Colonic mucosa (tissue), 4 donors: ENCODE measurements at places on chromosomes 3 and 15. TPM values are rescaled to one million over a fixed set of nuclear protein-coding genes. Genes with fewer than 3 reads are reported as not detected.

DNA sequence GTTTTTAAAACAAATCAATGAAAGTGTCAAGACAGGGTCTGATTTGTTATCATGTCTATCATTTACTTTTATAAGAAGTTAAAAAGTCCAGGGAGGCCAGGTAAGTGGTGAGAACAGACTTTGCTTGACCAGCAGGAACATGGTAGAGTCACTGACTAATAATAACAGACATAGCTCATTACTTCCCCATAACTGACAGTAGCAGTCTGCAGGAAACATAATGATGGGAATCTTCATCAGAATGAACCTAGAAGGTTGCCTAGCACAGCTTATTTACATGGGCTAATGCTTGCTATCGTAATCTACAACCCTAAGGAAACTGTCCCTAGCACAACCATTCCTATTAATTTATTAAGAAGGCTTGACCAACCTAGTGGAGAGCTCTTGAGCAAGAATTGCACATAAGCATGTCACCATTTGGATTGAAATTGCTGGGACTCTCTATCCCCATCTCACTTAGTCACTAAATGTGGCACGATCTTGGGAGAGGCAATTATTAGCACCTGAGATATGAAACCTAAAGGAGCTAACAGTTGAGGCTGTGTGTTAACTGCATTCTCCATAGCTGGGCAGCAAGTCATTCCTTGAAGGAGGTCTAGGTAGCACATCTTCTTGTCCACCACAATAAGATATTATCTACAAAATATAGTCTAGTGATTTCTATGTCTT lies 139.6 kb upstream of the ZBTB20 start:
- no peak for DNase-seq

DNA sequence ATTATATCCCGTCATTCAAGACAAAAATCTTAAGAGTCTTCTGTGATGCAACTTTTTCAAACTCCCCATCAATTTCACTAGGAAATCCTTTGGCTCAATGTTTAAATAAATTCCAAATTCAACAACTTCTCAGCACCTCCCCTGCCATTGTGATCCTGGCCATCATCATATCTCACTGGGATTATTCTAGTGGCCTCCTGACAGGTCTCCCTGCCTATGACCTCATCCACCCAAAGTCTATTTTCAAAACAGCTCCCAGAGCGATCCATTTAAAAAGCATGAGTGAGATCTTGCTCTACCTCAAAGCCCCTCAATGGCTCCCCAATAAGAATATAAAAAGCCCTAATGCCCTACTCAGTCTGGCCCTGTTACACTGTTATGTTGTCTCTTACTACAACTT lies 293.2 kb downstream of the FOXP1 start:
- no peak for DNase-seq

DNA sequence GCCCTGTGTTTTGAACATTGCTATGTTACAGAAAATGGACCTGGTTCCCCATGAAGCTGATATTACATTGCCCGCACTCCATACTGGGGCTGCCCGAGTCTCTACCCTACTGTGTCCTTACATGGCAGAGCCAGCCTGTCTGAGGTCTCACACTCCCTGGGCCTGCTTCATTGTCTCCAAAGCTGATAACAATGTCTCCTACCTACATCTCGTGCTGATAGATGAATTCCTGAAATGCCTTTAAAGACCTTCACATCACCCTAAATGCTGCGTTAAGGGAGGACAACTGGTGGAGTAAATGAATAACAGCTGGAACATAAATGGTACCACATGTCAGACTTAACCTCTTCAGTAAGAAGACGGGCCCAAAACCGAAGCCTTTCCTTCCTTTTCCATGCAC lies 62.9 kb upstream of the PTX3 start:
- no peak for DNase-seq

- no peak for DNase-seq
These were observed 15.5 kb downstream of the MYL3 start for GRCh38 chr3:46847744-46848143.

DNA sequence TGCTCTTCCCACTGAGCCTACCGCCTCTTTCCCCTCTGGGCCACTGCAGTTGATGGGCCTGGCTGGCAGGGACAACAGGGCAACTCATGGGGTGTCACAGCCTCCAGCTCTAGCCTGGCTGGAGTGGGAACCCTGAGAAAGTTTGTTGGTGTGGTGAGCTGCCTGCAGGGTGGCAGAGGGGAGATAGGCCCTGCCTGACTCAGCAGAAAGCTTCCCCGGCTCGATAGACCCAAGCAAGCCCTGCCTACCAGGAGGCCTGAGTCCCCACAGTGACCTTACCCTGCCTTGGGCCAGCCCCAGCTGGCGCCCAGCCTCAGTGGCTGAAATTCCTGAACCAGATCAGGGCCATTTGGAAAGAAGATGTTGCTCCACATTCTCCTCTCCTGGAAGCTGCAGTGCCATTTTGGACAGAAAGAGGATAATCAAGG lies 29.4 kb downstream of the ABTB1 start:
- DNase-seq: no peak

GRCh38 chr3:12716605-12717151 lies 42.4 kb downstream of the TMEM40 start:
- no peak for DNase-seq

- DNase-seq: no peak
These were observed 930.2 kb upstream of the ALCAM start for GRCh38 chr3:104436506-104436905.

DNA sequence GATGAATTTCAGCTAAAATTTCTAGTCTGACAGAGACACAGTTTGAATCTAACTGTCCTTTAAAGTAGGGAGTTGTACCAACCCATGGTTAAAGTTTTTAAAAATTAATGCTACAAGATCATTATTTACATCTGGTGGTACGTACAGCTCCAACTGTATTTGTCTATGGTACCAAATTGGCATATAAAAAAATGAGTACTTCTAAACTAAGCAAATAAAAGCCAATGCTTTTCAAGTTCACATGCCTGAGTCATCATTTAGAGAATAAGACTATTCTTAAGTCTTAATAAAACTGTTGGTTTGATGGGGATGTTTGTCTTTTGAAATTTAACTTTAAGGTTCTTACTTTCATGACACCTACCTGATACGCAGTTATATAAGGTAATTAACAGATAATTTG lies 21.0 kb upstream of the IFT57 start:
- no peak for DNase-seq

GRCh38 chr15:80822676-80823075 lies 43.5 kb downstream of the CEMIP start:
- no peak for DNase-seq

GRCh38 chr3:175240921-175241320 lies 381.8 kb downstream of the NAALADL2 start:
- DNase-seq: no peak

DNA sequence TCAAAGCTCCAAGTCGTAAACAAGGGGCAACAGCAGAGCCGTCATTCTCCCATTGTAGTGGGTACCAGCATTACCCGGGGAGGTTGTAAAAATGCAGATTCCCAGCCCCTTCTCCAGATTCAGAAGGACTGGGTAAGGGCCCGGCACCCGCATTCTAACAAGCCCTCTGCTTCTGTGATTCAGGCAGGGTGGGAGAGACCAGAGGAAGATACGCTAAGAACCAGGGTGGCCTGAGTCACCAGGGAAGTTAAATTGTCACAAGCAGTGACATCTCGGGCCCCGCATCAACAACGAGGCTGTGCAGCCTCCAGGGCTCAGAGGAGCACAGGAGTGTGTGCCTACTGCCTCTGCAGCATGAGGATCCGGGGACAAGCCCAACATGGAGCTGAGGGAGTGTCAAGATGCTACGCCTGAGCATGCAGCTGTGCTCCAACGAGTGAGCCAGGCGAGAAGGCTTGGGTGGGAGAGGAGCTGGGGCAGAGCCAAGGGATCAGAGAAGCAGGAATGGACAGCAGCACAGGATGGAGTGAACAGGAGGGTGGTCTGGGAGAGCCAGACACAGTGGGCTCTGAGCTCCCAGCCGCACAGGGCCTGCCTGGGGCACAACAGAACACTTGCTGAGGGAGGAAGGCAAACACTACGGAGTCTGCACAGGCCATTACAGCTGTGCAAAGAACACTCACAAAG lies 68.5 kb downstream of the CPN2 start:
- no peak for DNase-seq

DNA sequence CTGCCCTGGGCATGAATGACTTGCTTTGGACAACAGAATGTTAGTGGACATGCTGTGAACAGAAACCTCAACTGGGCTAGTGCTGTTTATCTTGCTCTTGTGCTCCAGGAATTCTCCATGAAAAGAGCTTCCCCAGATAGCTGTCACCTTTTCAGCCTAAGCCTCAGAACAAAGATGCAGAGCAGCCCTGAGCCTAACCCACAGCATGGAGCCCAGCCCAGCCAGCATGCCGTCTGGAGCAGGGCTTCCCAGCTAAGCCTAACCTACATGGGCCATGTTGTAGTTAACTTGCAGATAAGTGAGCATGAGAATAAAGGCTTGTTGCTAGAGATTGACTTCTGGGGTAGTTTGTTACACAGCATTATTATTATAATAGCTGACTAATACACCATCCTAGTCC lies 48.9 kb downstream of the SCN5A start:
- DNase-seq: no peak

GRCh38 chr3:62876064-62876463 lies 848 bp upstream of the CADPS start:
- DNase-seq: peak; percentile 69

DNA sequence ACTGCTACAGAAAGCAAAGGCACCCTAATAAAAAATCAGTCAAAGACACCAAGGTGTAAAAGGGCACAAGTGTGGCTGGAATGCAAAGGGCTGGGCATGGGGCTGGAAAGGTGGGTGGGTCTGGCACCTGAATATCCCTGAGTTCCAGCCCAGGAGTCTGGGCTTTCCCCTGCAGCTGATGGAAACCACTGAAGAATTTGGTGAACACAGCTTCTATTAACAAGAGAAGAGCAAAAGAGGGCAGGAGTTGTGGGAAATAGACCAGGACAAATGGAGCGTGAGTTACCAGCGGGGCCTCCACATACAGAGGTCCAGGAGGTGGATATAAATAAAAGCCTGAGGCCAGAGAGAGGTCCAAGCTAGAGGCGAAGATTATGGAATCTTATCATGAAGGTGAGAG lies 45.1 kb upstream of the TPM1 start:
- DNase-seq: no peak

DNA sequence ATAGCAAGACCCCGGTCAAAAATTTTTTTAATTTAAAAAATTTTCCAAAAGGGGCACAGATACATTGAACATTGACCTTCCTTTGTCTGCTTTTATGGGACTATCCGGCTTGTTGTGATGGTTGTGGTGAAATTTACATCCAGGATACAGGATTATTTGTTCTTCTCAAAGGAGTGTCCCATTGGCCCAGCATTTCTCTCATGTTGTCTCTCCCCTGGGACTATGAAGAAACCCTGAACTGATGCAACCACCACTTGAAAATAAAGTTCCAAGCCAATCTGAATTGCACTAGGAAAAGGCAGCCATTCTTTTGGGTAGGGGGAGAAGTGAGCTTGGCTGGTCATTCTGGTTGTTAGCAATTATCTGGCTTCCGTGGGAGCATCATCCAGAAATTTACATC lies 58.4 kb downstream of the PPARG start:
- DNase-seq: no peak

GRCh38 chr3:11211531-11212298 lies 57.4 kb downstream of the HRH1 start:
- no peak for DNase-seq

DNA sequence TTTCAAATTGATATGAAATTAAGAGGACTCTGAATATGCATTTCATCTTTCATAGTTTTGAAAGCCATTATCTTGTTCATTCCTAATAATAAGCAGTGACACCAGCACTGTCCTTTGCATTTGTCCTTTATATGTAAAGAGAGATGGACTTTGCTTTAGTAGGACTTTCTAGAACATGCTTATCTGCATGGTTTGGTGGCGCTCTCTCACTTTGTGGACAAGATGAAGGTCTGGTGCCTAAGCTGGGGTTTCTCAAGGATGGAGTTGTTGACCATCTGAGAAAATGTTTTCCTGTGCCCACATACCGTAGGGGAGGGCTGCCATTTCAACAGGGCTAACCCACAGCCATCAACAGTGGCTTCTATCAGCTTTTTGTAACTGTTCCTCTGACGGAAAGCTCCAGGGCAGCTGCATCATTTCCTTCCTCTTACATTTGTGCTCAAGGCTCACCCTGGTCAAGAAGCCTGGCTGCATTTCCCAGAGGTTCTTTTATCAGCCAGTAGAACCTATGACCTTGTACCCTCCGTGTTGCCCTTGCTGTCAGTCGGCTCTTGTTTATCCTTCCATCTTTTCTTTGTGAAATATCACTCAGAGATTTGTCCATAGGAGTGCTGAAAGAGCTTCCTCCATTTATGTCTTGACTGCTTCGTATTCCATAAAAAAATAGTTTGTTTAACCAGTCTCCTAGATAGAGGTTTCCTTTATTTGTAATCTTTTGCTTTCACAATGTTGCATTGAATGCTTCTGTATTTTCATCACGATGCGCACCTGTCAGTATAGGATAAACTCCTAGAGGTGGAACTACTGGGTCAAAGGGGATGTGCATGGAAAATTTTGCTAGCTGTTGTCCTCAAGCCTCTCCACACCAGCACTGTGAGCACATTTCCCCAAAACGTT lies 44.6 kb downstream of the ABHD2 start:
- no peak for DNase-seq

- DNase-seq: peak; percentile 74
These were observed 8.9 kb downstream of the FAM3D start for GRCh38 chr3:58657571-58658141.

- DNase-seq: no peak
These were observed 334.0 kb upstream of the ARL6 start for GRCh38 chr3:97430601-97431000.

GOLGA8J gene
- total RNA-seq: not detected

ALG1L2 gene
- 1.6 TPM for total RNA-seq

PRC1 gene
- total RNA-seq: 114 TPM

ATR gene
- total RNA-seq: 13.9 TPM

IL5RA gene
- 0.21 TPM for total RNA-seq

PPM1L gene
- total RNA-seq: 15.0 TPM
